ENCODE measurements at places on chromosomes 3 and 15.

- ATAC-seq = no peak
Measured at GRCh38 chr3:158264894-158265293, 155.0 kb downstream of the RSRC1 start.

- peak; percentile 27 for ATAC-seq
Measured at GRCh38 chr3:155302481-155302880, 9.0 kb upstream of the STRIT1 start.

DNA sequence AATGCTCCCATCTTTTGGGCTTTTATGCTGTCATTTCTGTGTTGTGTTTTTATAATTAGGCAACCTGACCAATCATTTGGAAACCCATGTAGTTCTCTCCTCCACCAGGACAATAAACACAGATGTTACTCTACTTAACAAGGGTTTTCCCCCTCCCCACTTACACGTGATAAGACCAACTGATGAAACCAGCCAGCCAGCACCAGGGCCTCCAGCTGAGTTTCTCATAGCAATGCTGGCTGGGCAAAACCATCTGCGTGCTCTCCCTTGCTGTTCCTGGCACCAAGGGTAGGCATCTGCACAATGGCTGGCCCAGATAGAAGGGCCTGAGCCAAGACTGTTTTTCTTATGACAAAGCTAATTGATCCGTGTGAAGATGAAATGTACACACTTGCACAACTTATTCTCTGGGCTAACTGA is 310.4 kb downstream of the PLCL2 start:
- ATAC-seq = no peak

- ATAC-seq = peak; percentile 46
Measured at GRCh38 chr15:77533578-77534430, 98.9 kb downstream of the LINGO1 start.

DNA sequence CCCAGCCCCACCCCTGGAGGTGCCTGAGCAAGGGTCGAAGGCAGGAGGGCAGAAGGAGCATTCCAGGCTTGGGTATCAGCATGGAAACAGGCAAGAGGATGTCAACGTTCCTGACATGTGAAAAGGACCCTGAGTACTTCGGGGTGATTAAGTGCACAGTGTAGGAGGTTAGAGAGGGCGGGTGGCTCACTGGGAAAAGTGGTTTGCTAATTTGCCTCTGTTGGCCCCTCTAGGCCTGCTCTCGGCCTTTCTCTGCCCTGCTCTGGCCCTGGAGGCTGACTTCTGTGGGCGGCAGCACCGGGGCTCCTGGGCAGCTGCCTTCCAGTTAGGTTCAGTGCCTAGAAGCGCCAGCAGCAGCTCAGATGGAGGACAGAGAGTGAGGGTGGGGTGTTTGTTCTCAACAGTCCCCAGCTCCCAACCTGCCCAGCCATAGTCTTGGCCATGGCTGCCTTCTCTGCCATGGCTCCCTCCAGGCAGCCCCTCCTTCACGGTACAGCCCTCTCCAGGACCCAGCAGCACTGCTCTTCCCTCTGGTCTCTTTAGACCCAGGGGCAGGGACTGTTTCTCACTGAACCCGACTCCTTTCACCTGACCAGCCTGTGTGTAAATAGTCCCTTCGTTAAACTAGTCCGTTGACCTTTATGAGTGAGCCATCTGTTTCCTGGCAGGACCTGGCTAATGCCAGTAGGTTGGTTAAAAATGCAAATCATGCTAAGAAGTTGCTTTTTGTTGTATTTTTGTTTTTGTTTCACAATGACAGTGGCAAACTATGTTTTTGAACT is 107.1 kb upstream of the TPM1 start:
- ATAC-seq = peak; percentile 44

DNA sequence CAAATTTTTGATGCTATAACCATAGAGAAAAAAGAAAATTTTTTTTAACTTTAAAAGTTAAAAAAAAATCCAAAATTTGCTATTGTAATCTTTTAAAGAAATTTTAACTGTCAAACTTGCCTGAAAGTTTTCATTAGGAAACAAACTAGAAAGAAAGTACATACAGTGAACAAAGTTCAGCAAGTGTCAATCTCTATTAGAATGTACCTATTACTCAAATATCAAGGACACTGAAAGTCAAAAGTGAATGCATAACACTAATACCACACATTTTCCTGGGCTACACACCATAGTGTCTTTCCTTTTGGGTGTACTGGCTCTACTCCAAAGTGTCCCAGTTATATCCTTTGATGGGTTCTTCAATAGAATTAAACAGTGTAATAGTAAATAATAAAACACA is 56.8 kb downstream of the LRRFIP2 start:
- ATAC-seq = no peak

DNA sequence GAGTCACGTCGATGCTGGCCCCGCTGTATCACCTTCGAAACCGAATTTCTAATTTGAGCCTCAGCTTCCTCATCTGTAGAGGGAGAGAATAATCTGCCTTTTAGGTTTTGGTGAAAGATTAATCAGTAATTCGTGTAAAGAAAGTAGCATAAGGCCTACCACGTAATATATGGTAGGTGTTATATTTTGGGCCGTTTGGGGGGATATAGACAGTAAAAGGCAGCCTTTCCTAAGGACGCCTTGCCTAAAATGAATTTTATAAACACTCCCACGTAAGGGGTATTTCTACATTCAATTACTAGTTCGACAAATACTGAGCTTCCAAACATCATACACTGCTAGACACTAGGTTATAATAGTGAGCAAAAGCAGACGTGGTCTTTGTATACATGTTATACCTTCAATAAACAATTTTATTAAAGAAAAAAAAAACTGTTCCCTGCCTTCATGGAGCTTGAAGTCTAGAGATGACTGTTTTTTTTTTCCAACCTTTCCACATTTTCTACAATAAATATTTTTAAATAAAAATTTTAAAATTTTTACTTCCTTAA is 737 bp downstream of the JAGN1 start:
- ATAC-seq = no peak

- no peak for ATAC-seq
Measured at GRCh38 chr3:169848741-169849140, 21.0 kb downstream of the LRRC31 start.
